ENCODE measurements at places on chromosomes 11 and 22.

DNA sequence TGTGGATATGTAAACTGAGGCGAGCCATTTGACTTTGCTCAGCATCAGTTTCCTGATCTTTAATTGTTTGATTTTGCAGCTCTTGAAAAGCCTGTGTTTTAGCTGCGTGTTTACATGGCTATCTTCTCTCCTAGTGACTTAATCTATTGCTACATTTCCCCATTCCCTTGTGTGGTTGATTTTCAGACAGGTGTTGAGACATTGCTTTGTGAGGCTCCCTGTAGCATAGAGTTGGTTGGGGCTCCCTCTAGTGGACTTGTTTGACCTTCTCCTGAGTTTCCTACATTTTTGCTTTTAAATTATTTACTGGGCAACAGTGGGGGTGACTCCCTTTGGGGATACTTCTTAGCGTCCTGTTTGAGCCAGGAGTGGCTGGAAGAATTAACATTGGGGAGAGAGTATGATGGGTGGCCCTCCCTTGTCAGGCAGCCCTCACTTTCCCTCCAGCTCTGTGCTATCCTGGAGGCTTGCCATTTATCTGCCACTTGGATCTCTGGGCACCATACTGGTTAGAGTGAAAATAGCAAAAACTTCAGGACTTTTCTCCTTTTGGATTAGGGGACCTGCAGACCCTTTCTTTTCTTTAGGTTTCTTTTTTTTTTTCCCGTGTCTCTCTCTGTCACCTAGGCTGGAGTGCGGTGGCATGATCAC lies 9.2 kb upstream of the CBL start:
- H3K27ac ChIP-seq = no peak overlapping the region
- no peak overlapping the region for H3K4me3 ChIP-seq
- H3K27me3 ChIP-seq = no peaks in the 10 kb centered on the region
- H3K4me1 ChIP-seq = no peaks in the 10 kb centered on the region

DNA sequence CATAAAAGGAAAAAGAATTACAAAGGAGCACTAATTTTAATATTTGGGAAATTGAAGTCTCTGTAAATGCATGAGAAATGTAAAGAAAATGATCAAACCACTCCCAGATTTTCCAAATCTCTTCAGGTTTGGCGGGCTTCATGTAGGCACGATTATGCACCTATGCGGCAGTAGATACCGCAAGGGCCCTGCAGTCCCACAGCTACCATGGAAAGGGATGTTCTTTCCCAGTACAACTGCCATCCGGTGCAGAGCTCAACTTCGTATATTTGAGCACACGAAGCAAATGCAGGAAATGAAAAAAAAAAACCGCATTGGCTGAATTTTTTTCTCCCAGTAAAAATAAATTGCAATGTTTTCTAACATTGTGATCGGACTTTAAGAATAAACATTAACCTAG lies 1.4 kb downstream of the SLC17A6 start:
- no peaks in the 10 kb centered on the region for H3K4me1 ChIP-seq
- H3K27ac ChIP-seq = no peak overlapping the region
- no peak for DNase-seq
- no peaks in the 10 kb centered on the region for H3K36me3 ChIP-seq

DNA sequence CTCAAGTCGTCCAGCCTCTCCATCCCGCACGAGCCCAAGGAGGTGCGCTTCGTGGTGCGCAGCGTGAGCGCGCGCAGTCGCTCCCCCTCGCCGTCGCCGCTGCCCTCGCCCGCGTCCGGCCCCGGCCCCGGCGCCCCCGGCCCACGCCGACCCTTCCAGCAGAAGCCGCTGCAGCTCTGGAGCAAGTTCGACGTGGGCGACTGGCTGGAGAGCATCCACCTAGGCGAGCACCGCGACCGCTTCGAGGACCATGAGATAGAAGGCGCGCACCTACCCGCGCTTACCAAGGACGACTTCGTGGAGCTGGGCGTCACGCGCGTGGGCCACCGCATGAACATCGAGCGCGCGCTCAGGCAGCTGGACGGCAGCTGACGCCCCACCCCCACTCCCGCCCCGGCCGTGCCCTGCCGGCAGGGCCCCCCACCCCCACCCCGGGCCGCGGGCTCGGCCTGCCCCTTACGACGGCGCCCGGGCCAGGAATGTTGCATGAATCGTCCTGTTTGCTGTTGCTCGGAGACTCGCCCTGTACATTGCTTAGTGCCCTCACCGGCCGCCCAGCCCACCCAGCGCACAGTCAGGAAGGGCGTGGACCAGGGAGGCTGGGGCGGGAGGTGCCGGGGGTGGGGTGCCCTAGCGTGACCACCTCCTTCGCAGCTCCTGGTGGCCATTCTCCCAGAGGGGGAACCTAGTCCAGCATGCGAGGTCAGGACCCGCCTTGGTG lies 6.9 kb upstream of the ACR start:
- H3K4me1 ChIP-seq = peaks cover 9% of the 10 kb centered on the region
- H3K36me3 ChIP-seq = no peaks in the 10 kb centered on the region

DNA sequence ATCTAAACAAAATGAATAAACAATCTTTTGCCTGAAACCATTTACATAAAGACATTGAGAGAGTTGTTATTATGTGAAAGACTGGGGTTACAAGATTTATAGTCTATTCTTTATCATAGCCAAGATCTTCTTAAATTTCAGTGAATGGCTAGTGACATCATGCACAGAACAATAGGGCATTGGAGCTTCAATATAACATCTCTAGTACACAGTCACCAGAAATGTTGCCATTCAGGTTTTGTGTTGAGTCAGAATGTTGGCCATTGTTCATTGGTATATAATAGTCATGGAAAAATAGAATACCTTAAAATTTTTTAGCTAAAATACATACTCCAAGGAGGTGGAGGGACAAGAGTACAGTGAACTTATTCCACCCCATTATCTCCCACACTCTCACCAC lies 44.3 kb downstream of the SLC5A12 start:
- no peaks in the 10 kb centered on the region for H3K4me1 ChIP-seq
- no peak overlapping the region for H3K27ac ChIP-seq
- no peak overlapping the region for H3K4me3 ChIP-seq
- DNase-seq = no peak
- no peaks in the 10 kb centered on the region for H3K27me3 ChIP-seq

DNA sequence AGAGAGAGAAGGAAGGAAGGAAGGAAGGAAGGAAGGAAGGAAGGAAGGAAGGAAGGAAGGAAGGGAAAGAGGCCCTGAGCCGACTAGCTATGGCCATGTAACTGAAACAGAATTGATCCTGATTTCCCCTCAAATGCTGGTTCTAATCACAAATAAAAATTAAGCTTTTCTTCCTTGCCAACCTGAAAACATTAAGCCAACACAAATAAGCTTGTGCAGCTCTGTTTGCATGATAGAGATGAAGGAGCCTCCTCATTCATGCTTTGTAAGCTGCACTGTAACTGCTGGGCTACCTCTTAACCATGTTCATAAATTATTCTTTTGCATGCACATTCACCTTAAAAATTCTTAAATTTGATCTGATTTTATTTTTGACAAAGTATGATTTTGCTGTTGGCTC lies 27.7 kb upstream of the APOL5 start:
- no peaks in the 10 kb centered on the region for H3K36me3 ChIP-seq
- no peaks in the 10 kb centered on the region for H3K4me1 ChIP-seq
- no peak for DNase-seq
- H3K27me3 ChIP-seq = no peaks in the 10 kb centered on the region

GRCh38 chr11:2470495-2470894 lies 25.7 kb downstream of the KCNQ1 start:
- H3K27me3 ChIP-seq = no peaks in the 10 kb centered on the region
- DNase-seq = no peak
- H3K4me1 ChIP-seq = peaks cover 38% of the 10 kb centered on the region
- no peaks in the 10 kb centered on the region for H3K36me3 ChIP-seq
- H3K27ac ChIP-seq = no peak overlapping the region

Measured in CD4-positive, alpha-beta T cell (primary cell).